Stimulated activated CD4-positive, alpha-beta T cell treated with anti-CD3 and anti-CD28 coated beads, Interleukin-4, amount 100 ng/mL, for 24 hours (primary cell): ENCODE measurements at places on chromosomes 5 and 9.

- DNase-seq: no peak
Measured at GRCh38 chr9:28976684-28977083, 1403.4 kb upstream of the C9orf72 start.

GRCh38 chr5:179278119-179278518 lies 67.1 kb downstream of the ADAMTS2 start:
- DNase-seq: no peak

DNA sequence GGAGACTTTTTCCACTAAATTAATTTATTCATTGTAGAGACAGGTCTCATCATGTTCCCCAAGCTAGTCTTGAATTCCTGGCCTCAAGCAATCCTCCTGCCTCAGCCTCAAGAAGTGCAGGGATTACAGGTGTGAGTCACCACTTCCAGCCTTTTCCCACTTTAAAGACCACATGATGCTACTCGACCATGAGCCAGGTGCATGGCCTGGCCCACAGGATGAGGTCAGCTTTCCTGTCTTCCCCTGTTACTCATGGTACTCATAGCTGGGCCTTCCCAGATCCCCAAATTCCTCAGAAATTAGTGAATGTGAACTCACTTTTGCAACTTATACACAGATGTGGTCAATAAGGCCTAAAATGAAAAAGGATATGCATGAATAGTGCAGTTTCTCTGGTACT lies 395.9 kb downstream of the SEMA5A start:
- no peak for DNase-seq

GRCh38 chr9:93132946-93133680 lies 938 bp downstream of the NINJ1 start:
- peak; percentile 56 for DNase-seq

GRCh38 chr9:99666571-99666970 lies 155.1 kb upstream of the NR4A3 start:
- no peak for DNase-seq

DNA sequence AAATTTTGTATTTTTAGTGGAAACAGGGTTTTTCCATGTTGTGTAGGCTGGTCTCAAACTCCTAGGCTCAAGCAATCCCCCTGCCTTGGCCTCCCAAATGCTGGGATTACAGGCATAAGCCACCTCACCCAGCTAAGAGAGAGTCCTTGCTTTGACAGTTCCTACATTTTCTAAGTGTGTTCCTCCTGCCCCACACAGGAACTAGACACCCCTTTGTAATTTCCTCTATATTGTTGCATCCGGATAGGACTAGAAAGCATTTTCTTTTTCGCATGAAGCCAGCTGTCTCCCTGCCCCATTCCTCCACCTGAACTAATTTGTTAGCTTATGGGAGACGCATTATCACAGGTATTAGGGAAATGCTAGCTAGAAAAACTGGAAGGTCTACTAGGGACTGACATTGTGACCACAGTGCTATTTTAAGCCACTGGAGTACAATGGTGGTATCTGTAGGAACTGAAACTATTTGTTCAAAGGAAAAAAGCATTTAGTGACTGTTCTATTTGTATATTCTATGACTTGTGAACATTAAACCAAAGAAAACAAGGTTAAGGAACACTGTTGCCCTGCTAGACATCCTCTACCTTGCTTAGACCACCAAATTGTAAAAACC lies 214.1 kb downstream of the SMARCA2 start:
- DNase-seq: no peak

- peak; percentile 25 for DNase-seq
Measured at GRCh38 chr5:68465133-68465532, 249.6 kb downstream of the PIK3R1 start.

DNA sequence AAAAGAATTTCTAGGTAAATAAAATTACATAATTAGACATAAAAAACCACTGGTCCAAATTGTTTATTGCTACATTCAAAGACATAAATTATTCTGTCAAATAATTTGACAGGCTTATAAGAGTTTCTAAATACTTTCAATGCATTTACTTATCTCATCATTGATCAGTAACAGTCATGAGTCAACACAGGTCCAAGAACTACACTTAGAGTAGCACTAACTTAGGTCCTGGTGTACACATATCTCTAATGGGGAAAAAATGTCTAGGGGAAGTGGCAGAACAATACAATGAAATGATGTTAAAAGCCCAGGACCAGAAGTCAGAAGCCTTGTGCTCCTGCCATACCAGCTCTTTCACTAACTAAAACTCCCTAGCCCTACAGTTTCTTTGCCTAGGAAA lies 96.5 kb upstream of the SLCO6A1 start:
- DNase-seq: no peak

DNA sequence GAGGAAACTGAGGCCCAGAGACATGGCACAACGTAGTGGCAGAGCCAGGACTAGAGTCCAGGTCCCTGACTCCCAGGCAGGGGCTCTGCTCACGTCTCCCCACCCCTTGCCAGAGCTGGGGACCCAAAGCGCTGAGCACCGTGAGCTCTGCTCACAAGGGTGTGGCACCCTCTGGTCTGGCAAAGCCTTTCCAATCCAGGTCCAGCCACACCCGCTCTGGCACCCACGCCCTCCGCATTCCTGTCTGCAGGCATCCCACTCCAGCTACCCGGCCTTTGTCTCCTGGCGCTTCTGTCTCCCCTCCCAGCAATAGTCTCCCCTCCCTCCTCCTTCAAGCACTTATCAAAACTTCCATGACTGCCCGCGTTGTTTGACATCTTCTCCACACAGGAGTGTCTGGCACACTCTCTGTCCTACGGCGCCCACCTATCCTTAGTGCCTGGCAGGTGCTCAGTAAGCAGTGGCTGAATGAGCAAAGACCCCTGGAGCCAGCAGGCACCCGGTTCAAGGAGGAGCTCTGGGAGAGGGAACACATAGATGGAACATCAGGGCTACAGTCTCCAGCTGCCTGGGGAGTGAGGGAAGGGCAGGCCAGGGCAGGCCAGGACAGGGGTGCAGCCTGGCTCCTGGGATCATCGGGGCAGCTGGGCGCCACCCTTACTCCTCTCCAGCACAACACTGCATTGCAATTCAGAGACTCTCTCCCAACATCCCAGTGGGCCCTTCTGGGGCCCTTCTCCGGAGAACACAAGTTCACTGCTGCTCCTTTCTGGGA lies 12.0 kb downstream of the HIGD2A start:
- no peak for DNase-seq

- DNase-seq: no peak
Measured at GRCh38 chr9:116064970-116065369, 88.6 kb upstream of the PAPPA start.

GRCh38 chr5:74550927-74551326 lies 89.6 kb downstream of the ENC1 start:
- DNase-seq: no peak

DNA sequence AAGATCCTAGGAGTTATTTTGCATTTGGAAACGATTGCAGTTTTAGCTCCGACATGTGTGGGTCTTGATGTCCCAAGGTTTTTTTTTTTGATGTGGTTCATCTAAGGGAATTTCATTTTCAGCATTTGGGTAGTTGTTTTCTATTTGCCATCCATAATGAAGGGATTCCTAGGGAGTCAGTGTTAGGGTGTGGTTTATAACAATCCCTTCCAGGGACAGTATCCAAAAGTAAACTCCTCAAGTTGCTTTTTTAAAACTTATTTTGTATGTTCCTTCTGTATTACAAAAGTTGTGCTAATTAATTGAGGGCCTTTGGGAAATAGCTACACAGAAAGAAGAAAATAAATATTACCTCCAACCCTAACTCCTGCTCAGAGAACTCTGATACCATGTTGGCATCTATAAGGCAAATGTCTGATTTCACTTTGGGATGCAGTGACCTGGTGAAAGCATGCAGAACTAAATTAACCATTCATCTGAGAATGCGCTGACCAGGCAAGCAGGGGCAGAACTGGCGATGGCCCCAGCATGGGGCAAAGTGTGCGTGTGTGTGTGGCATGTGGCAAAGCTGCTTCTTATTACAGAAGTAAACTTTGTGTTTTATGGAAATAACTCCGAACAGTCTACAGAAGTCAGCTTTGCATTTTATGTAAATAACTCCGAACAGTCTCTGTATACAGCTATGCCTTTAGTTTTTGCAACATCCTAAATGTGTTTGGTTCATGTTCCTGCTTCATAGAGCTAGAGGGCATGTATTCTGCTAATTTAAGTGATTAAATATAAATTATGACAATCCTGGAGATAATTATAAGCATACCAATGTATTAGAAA lies 237.2 kb downstream of the TRPM3 start:
- DNase-seq: no peak

DNA sequence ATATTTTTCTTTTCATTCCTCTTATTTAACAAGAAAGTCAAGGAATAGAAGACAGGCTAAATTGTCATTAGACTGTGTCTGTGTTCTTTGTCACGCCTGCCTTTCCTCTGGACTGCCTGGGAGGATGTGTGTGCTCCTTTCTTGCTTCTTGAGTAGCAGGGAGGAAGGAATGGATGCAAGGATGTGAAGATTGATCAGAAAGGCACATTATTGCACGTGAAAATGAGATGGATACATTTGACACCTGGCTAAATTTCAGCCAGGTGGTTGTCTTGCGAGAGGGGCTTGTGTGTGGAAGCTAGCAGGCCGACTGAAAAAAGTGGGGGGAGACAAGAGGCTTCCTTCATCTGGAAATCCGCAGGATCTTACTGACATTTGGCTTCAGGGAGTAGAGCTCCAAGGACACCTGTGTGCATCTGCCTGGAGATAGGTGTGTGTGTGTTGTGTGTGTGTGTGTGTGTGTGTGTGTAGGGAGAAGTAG lies 200.1 kb downstream of the MEF2C start:
- DNase-seq: no peak

DNA sequence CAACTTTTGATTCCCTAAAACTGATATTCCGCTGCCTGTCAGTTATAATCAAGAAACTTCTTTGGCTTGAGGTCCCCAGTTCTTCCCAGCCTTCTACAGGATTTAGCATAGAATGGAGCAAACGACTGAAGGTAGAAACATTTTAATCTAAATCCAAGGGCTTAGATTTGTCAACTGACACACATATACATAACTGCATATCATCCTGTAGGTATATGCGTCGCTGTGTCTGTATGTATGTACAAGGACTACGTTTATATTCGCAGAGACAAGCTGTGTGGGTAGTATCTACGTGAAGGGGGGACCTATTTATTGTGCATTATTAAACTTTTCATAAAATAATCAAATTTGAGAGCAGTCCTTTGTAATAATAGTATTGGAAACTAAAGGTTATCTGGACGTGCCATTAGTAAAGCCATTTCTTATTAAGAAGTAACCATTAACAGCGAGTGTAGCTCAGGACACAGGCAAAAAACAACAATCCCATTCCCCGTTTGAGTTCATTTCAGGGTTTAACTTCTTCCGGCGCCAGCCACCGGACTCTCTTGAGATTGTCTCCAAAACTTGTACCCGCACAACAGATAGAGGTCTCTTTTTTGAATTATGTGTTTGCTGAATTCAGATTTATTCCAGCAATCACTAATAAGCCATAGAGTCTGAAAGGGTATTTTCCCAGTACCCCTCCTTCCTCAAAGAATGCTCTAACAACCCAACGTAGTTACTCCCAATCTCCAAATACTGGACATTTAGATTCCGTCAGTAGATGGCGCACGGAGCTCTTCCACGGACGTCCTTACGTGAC lies 2.1 kb upstream of the MLLT3 start:
- DNase-seq: peak; percentile 50

DNA sequence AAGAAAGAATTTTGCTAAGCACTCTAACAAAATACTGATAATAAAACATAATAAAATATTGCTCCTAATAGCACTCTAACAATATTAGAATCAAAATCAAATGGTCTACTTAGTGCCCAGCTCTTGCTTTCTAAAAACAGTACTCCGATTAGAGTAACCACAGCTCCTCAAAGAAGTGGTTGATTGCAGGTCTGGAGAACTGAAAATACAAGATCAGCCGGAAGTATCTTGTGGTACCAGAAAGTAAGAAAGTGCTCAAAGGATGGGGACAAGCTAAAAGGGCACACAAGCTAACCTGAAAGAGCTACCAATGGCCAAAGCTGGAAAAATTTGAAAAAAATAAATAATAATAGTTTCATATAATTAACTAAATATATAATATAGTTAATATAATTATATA lies 119.2 kb downstream of the CWC27 start:
- no peak for DNase-seq

DNA sequence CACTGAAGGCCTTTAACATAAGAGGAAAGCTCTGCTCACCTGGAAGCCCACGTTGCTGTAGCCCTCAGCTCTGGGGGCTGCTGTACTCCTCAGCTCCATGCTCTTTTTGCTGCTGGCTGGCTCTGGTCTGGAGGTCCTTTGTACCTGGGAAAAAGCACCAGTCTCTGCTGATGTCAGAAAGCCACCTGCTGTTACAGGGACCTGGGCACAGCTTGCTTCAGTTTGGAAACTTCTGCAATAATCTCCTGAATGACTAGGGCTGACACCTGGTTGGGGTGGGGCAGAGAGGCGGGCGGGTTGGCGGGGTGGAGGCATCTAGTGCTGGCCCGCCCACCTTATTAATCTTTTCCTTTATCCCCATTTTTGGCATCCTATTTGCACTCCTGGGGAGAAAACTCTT lies at the start of gene SLC28A3:
SLC28A3 (minus strand) TSS at position 224 of the 400 bp plus-strand sequence; CDS start at position 99, 125 bp downstream.
- DNase-seq: no peak

DNA sequence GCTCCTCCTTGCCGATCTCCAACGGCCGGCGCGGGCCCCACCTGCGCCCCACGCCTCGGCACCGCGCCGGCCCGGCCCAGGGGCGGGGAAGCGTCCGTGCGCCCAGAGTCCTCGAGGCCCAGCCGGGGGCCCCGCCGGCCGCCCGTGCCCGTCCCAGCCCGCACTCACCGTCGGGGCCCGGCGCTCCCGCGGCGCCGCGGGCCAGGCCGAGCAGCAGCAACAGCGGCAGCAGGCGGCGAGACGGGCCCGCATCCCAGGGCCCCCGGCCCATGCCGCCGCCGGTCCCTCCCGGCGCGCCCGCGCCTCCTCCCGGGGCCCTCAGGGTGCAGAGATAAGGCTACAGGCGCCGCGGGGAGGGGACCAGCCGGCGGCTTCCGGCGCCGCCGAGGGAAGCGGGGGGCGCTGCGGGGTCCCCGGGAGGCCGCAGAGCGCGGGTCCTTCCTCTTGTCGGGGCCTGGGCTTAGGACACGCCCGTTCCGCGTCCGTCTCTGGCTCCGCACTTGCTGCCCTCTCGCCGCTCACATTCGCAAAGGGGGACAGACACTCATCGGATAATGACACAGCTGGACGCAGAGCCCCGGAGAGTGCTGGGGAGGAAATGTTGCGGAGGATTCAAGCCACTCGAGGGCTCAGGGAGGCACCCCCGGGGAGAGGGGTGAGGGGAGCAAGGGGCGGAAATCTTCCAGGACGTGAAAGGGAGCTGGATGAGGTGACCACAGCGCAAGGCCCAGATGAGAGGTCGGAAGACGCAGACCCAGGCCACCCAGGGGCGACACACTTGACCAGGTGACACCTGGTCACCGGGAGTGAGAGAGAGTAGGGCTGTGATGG lies at the start of gene SUSD1:
SUSD1 (minus strand) TSS at position 333 of the 831 bp plus-strand sequence; CDS start at position 271, 62 bp downstream.
- DNase-seq: no peak

- DNase-seq: no peak
Measured at GRCh38 chr9:26262421-26263107, 584.3 kb upstream of the TUSC1 start.

DNA sequence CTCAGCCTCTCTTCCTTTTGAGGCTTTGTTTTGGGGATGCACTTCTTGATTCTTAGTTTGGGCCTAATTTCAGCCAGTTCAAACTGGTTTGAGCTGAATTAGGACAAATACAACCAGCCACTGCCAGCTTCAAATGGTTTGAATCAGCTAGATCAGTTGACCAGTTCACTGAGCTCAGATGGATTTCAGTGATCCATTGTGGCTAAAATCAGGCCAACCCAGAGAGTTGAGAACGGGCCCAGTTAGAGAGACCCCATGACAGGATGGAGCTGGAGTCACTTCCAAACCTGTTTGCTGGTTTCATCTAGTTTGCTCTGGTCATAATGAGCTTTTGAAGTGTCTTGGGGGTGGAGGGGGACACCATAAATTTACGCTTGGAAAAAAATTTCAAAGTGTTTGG lies 48.0 kb upstream of the NEK6 start:
- no peak for DNase-seq

GRCh38 chr5:92369587-92369986 lies 986.5 kb upstream of the ARRDC3 start:
- DNase-seq: no peak
